Stimulated activated CD4-positive, alpha-beta T cell treated with anti-CD3 and anti-CD28 coated beads, Interleukin-1b, Interleukin-23, amount 100 ng/mL, for 24 hours (primary cell): ENCODE measurements at places on chromosomes 5 and 9.

GRCh38 chr5:179051784-179052183 lies 8.4 kb upstream of the ZNF354C start:
- DNase-seq = no peak

- no peak for DNase-seq
Measured at GRCh38 chr5:147216552-147217154, 18.2 kb upstream of the STK32A start.

DNA sequence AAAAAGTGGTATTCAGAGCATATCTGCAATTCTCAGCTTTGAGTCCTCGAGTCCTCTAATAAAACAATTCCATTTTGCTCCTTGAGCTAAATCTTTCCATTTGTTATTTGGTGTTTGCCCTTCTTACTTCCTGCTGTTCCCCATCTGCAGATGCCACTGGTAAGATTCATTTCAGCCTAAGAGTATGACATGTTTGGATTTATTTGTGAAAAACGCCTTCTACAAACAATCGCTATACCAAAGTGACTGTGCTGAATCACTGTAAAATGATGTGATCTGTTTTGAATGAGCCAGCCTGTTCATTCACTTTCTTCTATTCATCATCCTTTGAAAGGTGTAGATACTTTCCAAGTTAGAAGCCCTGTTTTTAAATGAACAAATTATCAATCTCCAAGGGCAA lies 27.7 kb downstream of the KCTD16 start:
- DNase-seq = no peak

DNA sequence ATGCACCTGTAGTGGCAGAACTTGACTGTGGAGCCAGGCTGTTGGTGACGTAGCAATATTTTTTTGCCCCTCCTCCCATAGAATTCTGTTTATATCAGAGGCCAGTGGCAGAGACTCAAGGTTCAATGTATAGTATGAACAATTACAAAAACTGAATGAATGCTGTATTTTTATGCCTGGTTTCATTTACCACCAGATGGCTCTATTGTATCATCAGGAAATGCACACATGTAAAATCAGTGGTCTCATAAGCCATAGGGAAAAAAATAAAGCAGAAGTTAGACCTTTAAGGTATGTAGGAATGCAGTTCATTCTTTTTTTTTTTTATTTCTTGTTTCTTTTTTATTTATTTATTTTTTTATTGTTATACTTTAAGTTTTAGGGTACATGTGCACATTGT lies 43.6 kb downstream of the CCDC192 start:
- DNase-seq = no peak
